KBM-7 (cell line): ENCODE measurements at places on chromosomes 7 and 10.

DNA sequence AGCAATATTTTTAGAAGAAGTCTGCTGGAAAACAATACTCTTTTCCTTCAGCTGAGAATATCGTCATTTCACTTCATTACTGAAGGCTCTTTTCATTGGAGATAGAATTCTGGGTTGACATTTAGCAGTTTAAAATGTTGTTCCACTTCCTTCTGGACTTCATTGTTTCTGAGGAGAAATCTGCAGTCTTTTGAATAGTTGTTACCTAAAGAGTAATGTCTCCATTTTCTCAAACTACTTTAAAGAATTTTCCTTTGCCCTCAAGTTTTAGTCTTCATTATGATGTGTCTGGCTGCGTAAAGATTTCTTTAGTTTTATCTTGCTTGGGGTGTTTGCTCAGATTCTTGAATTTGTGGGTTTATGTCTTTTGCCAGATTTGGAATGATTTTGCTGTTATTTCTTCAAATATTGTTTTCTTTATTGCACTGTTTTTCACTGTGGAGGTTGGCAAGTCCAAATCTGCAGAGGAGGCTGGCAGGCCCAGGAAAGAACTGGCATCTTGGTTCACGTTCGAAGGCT is 136.3 kb downstream of the DNAJB6 start:
- DNase-seq = no peak

- DNase-seq = no peak
Measured at GRCh38 chr7:48033922-48034321, 1.4 kb upstream of the C7orf57 start.

DNA sequence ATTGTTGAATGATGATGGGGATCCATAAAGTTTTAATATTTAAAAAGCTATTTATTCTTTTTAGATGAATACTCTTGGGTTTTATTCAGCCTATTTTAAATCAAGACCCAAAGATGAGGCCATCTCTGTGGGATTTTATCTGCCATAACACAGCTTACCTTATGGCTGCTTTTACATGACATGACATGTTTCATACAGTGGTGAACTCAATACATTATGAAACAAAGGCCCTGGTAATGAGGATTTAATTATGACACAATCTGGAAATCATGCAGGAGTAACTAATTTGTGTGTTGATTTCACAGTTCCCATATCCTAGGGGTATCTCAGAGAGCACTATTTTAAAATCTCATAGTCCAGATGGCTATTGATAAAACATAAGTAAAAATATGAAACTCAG is 661.8 kb upstream of the FZD8 start:
- DNase-seq = no peak

DNA sequence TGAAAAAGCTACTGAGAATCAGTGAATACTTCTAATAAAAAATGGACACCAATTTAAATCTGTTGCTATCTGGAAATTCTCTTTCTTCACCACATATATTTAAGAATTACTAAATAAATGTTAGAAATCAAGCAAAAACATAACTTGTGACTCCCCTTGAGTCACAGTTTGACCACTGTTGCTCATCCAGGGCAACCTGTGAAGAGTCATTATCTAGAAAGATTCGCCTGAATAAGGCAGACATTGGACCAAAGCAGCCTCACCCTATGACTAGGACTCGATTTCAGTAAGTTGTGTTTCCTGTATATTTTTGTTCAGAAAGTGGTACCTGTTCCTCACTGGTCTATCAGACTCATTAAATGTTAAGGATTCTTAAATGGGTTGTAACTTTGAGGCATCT is 572.4 kb downstream of the ATRNL1 start:
- DNase-seq = no peak

GRCh38 chr7:55212176-55212575 is 153.0 kb upstream of the LANCL2 start:
- DNase-seq = no peak

- peak; percentile 50 for DNase-seq
Measured at GRCh38 chr10:88791924-88792323, 10.6 kb upstream of the LIPM start.

DNA sequence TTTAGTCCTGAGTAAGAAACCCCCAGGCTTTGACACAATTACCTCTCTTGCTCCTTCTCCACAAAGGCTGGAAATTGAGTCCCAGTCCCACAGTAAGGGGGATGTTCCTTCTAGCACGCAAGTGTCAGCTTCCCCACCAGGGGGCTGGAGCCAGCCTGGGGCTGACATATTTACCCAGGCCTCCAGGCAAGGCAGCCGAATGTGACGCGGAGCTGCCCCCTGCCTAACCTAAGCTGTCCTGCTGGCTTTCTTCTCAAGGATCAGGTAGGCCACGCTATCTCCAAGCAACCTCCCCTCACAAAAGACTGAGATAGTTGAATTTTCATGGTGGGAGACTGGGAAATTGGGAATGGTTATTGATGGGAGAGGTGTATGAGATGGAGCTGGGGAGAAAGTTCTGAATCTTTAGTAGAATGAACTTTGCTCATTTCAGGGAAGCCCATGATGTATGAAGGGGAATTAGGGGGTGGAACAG is 19.2 kb upstream of the BMPER start:
- DNase-seq = peak; percentile 9

GRCh38 chr10:15188603-15189002 is 20.1 kb upstream of the NMT2 start:
- no peak for DNase-seq

DNA sequence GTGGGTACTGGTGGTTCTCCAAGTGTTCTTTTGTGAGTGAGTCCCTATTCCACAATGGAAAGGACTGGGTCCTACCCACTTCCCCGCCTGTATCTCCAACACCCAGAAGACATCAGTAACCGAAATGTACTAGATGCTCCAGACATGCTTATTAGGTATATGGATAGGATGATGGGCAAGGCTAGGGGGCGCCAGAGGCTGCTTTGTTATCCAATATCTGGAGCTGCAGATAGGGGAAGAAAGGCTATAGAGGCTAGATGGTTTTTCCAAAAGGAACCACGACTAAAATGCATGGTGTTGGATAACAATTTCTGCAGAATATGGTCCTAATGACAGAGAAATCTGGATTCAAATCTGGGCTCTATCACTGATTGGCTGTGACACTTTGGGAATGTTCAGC is 56.2 kb upstream of the TM9SF3 start:
- DNase-seq = peak; percentile 89

DNA sequence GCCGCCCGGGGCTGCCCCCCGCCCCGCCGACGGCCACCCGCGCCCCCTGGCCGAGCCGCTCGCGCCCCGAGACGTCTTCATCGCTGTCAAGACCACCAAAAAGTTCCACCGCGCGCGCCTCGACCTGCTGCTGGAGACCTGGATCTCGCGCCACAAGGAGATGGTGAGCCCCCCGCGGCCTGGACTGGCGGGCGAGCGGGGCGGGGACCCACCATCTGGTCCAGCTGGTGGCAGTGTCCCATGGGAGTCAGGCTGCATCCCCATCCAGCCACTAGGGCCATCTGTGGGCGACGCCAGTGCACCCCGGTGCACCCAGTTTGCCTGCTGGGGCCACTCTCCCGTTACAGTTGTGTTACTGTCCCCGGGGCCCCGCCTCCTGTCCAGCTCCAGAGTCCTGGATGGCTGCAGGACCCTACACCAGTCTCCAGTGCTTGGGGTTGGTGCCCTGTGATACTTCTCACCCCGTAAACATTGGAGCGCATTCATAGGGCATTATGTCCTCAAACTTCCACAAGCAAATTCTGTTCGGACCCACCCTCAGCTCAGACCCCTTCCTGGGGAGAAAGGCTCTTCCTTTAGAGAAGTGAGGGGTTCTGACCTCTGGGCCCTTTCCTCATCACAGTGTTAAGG is 672 bp downstream of the LFNG start:
- no peak for DNase-seq

DNA sequence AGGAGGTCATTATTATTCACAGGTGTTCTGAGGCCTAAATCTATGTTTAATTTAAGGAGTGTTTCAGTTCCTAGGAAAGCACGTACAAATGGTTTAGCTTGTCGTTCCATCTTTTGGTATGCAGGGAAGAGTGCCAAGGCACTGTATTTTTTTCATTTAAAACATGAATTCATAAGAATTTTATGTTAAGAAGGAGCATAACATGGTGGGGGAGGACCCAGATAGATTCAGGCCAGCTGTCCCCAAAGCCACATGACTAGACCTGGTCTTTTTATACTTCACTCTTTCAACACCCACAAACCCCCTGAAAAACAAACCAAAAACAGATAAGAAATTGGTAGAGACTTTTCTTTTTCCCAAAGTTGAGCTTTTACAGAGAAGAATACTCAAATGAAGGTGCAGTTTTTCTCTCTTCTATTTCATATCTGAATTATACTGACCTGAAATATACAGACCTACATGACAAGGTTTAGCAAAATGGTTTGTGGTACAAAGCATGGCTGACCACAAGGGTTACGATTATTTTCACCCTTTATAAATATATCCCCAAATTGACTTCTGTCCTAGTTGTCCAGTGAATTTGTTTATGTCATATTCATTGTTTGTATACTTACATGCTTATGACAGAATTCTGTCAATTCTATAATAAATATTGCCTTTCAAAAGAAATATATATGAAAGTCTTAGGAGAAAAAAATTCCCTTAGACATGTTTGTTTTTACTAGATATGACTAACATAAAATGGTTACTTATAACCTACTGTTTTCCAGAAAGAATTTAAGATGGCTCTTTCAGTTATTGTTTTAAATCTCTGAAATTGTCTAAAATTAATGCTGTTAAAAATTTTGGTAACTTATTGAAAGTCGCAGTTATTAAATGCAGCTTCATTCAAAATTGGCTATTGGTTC is 71.3 kb downstream of the AP3M1 start:
- no peak for DNase-seq

GRCh38 chr7:47565640-47566250 is 16.2 kb downstream of the TNS3 start:
- no peak for DNase-seq

GRCh38 chr7:12300415-12300814 is 89.3 kb downstream of the TMEM106B start:
- no peak for DNase-seq

DNA sequence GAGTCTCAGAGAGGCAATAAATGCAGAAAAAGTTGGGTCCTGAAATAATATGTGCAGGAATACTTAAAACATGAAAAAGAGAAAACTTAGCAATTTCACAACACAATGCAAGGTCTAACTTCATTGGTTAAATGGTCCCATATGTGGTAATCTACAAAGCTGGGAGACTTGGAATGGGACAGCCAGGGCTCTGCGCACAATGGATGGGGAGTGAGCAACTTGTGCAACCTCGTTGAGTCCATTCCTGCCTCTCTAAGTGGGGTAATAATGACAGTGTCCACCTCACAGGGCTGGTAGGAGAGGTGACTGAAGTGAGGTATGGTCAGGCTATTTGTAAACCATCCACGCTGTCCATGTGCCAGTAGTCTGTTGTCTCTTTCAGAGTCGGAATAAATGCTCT is 11.8 kb upstream of the EMX2 start:
- no peak for DNase-seq

- no peak for DNase-seq
Measured at GRCh38 chr7:1045069-1046063, 1.0 kb downstream of the GPR146 start.

DNA sequence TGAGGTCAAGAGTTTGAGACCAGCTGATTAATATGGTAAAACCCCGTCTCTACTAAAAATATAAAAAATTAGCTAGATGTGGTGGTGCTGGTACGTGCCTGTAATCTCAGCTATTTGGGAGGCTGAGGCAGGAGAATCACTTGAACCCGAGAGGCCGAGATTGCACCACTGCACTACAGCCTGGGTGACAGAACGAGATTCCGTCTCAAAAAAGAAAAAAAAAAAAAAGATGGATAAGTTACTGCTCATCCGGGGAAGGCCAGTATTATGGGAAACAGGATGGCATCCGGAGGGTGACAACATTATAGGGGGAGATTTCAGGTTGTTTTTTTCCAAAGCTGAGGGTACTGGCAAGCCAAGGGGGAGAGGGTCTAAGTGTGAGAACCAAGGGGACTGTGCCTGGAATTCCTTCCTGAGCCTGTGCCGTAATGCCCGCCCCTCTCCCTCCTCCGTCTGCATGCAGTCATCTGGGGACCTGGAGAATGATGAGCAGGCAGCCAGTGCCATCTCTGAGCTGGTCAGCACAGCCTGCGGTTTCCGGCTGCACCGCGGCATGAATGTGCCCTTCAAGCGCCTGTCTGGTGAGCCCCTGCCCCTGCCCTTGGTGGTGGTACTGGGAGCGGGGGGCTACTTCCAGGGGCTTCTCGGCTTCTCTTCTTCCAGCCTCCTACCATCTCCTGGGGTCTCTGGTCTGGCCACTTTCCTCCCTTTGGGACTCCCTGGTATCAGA is 4.4 kb downstream of the LAMTOR4 start:
- DNase-seq = no peak

- peak; percentile 67 for DNase-seq
Measured at GRCh38 chr7:137961200-137962177, 40.4 kb downstream of the CREB3L2 start.

- DNase-seq = peak; percentile 78
Measured at GRCh38 chr10:70125918-70126552, 6.6 kb downstream of the AIFM2 start.

GRCh38 chr10:75772153-75772887 is 340.9 kb downstream of the LRMDA start:
- no peak for DNase-seq

- DNase-seq = no peak
Measured at GRCh38 chr7:70415179-70415972, 716.6 kb upstream of the GALNT17 start.

DNA sequence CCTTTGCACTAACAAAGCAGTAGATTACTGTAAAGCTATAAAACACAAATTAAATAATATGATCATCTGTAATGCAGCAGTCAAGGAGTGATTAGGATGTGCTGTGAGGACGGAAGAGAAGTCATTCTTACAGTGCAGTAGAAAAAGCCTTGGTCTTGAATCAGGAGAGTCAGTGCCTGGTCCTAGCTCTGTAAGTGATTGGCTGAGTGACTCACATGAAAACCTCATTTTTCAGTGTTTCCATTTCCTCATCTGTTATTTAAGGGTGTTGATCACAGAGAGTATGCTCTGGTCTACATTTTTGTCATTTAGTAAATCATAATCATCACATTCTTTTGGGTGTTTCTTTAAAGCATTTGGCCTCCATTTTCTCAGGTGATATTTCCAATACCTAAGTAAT is 717.8 kb downstream of the LRMDA start:
- DNase-seq = no peak

- DNase-seq = no peak
Measured at GRCh38 chr10:30445711-30446110, 11.7 kb downstream of the MAP3K8 start.

- DNase-seq = no peak
Measured at GRCh38 chr7:92815412-92815811, 21.0 kb downstream of the CDK6 start.

- no peak for DNase-seq
Measured at GRCh38 chr7:75993689-75994387, 557 bp downstream of the TMEM120A start.

DNA sequence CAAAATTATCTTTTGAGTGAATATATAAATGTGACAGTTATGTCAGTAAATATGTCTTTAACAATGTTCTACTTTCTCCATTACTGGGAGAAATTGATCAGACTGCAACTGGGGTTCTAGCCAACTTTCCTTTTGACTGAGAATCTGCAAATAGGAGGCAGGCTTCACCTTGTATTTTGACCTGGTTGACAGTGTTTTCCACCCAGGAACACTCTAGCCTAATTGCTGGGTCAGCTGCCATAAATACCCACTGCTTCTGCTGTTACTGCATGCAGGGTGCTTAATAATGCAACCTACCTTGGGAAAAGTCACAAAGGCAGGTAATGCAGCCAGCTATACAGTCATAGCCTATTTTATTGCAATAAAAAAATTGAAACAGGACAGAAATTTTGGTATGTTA is 319.0 kb downstream of the DGKB start:
- no peak for DNase-seq

GRCh38 chr7:131321656-131322055 is 6.0 kb upstream of the MKLN1 start:
- DNase-seq = no peak
